ENCODE measurements at places on chromosomes 3 and 15.

GRCh38 chr3:110791995-110792686 lies 279.5 kb upstream of the NECTIN3 start:
- DNase-seq, result no peak

- DNase-seq, result no peak
These were observed 32.4 kb upstream of the SLC6A6 start for GRCh38 chr3:14369675-14370669.

- DNase-seq, result no peak
These were observed 1.8 kb upstream of the MESD start for GRCh38 chr15:80991421-80991820.

DNA sequence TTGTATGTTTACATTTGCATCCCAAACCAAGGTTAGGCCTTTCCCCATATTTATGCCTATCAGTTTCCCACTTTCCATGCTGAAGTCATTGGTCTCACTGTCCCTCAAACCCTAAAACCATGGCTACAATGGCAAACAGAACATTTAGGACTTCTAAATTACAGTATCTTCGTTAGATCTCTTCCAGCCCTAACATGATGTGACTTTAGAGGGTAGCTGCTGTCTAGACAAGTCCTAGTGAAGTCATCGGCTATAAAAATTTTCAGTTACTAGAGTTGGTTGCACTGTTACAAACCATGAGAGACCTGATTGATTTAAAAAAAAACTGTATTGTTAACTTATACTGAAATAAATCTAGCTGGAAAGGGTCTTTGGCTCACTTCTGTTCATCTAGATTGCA lies 54.6 kb downstream of the TM4SF4 start:
- no peak for DNase-seq

- DNase-seq, result no peak
These were observed 52.1 kb upstream of the GNB5 start for GRCh38 chr15:52243286-52243685.

GRCh38 chr15:94225616-94226015 lies 5.7 kb upstream of the MCTP2 start:
- DNase-seq, result no peak

DNA sequence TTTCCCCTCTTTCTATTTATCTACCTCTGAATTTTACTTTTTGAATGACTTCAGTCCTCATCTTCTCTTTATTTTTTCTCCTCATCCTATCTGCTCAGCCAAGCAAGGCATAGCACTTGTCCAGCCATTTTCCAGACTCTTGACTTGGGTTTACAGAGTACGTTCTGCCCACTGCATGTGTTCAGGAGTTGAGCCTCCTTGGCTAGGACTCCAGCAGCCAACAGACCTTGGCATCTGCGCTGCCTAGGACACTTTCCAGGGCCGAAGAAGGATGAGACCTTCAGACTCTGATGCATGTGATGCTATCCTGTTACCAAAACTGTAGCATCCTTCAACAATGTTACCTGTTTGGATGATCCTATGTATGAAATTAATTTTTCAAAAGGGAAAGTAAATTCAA lies 59.7 kb downstream of the HES1 start:
- no peak for DNase-seq

- DNase-seq, result no peak
These were observed 32.4 kb upstream of the MTMR10 start for GRCh38 chr15:31023841-31024240.

- no peak for DNase-seq
These were observed 321.4 kb upstream of the NECTIN3 start for GRCh38 chr3:110750201-110750600.

DNA sequence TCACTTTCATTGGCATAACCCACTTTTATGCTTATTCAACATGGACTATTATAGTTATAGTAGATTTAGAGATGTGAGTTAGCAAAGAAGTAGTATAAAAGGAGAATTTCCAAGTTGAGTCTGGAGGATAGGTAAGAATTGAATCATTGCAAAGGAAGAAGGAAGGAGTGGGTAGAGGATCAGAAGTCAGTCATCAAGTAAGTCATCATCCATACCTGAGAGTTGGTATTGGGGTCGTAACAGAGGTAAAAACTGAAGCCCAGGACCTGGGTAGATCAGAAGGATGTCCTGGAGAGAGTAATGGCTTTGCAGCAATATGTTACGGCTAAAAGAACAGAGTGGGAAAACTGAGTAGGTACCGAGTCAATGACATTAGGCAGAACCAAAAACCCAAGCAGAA lies 265.7 kb downstream of the SUCLG2 start:
- DNase-seq, result no peak

- no peak for DNase-seq
These were observed 24.5 kb downstream of the IQGAP1 start for GRCh38 chr15:90412356-90413194.

DNA sequence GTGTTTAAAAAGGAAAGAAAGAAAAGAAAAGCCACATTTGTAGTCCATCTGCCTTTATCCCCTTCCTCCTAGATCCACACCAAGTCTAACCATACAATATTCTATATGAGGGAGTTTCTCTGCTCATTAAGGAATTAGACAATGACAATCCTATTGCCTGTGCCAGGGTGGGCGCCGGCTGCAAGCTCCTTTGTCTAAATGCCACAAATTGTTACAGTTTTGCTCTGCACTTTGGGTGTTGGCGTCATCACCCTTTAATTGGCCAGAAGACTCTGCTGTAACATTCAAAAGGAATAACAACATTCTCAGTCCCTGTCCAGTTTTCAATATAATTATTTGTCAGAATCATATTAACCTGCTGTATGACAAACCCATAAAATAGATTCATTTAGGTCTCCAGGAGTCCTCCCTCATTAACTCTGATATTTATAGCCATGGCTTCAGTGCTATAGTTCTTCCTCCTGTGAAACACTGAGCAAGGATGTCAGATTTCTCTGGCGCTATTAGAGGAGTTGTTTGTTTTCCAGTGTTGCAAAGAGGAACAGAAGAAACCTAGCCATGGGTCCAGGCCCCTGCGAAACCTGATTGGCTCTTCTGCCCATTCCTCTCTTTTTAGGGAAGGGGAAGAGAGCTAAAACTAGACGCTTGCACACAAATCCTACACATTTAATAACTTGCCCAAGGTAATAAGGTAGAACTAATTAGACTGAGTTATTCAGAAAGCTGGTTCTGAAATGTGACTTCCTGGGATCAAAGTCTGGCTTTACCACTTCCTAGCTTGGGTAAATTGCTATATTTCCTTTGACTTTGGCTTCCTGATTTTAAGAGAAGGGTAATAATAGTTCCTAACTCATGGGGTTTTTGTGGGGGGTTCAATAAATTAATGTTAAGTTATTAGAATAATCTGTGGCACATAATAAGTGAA lies 112.4 kb downstream of the CD47 start:
- DNase-seq, result no peak

- no peak for DNase-seq
These were observed 96.5 kb downstream of the FSIP1 start for GRCh38 chr15:39685999-39686613.

Data from stimulated activated CD8-positive, alpha-beta memory T cell treated with anti-CD3 and anti-CD28 coated beads, Interleukin-4, amount 100 ng/mL, for 1 hour (primary cell).